ENCODE measurements at places on chromosomes 12 and 14. TPM values are rescaled to one million over a fixed set of nuclear protein-coding genes. Genes with fewer than 3 reads are reported as not detected.

Gene SERPINA12
- polyA plus RNA-seq = 0.04 TPM

Gene P2RX2
- polyA plus RNA-seq = not detected

Gene CMA1
- polyA plus RNA-seq = not detected

Gene MIP
- not detected for polyA plus RNA-seq

Gene IL31
- polyA plus RNA-seq = not detected

Gene NAV3
- polyA plus RNA-seq = 11.2 TPM

Gene LRTM2
- not detected for polyA plus RNA-seq

Gene CLSTN3
- 21.6 TPM for polyA plus RNA-seq

Gene TPPP2
- not detected for polyA plus RNA-seq

Gene REM2
- polyA plus RNA-seq = 0.04 TPM

Gene SLC7A8
- polyA plus RNA-seq = 29.1 TPM

Gene MLH3
- polyA plus RNA-seq = 13.8 TPM

Gene BCL2L2
- 45.7 TPM for polyA plus RNA-seq

Gene TPI1
- 1,218 TPM for polyA plus RNA-seq

Gene JAG2
- 28.3 TPM for polyA plus RNA-seq

Gene KANSL2
- polyA plus RNA-seq = 42.8 TPM

DNA sequence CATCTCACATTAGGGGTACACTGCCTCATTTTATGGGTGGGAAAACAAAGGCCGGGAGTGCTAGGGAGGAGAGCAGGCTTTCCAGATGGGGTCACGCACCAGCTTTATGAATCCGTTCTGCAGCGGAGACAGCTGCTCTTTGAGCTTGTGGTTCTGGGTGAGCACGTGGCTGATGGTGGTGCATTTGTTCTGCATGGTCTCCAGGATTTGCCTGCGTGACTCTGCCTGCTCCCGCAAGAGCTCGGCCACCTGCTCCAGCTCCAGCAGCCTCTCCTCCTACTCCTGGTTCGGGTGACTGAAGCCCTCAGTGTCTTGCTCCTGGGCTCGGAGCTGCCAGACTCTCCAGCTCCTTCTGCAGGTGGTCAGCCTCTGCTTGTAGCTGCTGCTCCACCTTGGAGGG, 23.6 kb upstream of the BLTP3B start:
- H3K36me3 ChIP-seq = no peaks in the 10 kb centered on the region
- no peak for DNase-seq
- H3K4me3 ChIP-seq = no peak overlapping the region
- no peaks in the 10 kb centered on the region for H3K27me3 ChIP-seq
- peaks cover 17% of the 10 kb centered on the region for H3K4me1 ChIP-seq

GRCh38 chr12:3160081-3160480, 82.9 kb downstream of the TSPAN9 start:
- DNase-seq = no peak
- no peak overlapping the region for H3K27ac ChIP-seq
- H3K36me3 ChIP-seq = no peaks in the 10 kb centered on the region
- no peaks in the 10 kb centered on the region for H3K27me3 ChIP-seq

DNA sequence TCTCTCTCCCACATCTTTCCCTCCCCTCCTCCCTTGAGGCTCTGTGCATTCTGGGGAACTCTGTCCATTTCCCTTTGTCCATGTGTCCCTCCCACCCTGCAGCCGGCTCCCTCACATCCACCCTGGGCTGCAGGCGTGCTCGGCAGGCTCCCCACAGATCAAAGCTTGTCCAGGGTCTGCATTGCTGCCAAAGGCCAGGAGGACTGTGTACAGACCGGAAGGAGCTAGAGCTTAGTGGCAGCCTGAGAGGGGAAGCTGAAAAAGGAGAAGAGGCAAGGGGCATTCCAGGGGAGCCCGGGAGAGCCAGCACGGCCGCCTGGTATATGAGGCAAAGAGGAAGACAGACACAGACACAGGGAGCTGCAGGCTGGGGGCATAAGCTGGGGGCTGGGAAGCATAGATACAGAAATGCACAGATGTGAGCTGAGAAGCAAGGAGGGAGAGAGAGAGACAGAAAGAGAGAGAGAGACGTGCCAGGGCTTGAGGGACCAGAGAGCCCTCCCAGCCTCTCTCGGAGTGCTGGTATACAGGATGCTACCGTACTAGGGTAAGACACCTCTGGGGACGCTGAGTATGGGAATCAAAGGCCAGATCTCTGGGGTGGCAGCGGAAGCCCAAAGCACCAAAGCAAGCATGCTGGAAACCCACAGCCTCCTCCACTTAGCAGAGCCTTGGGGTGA, 3.3 kb downstream of the CD4 start:
- no peaks in the 10 kb centered on the region for H3K36me3 ChIP-seq
- no peaks in the 10 kb centered on the region for H3K4me1 ChIP-seq
- no peak for DNase-seq
- H3K27me3 ChIP-seq = peaks cover 35% of the 10 kb centered on the region
- no peak overlapping the region for H3K27ac ChIP-seq
- H3K4me3 ChIP-seq = no peak overlapping the region

- no peak overlapping the region for H3K27ac ChIP-seq
- DNase-seq = peak; percentile 5
- peaks cover 2% of the 10 kb centered on the region for H3K27me3 ChIP-seq
These were observed 39.1 kb upstream of the CCDC63 start for GRCh38 chr12:110807640-110808039.

GRCh38 chr12:17528394-17528793, 561.6 kb downstream of the RERGL start:
- no peaks in the 10 kb centered on the region for H3K27me3 ChIP-seq
- no peak overlapping the region for H3K4me3 ChIP-seq
- no peaks in the 10 kb centered on the region for H3K36me3 ChIP-seq
- H3K4me1 ChIP-seq = no peaks in the 10 kb centered on the region

- H3K27me3 ChIP-seq = peaks cover 44% of the 10 kb centered on the region
- H3K36me3 ChIP-seq = no peaks in the 10 kb centered on the region
- H3K4me1 ChIP-seq = peaks cover 4% of the 10 kb centered on the region
- no peak overlapping the region for H3K27ac ChIP-seq
- H3K4me3 ChIP-seq = peak overlapping the region; percentile 65
These were observed 21.5 kb upstream of the GNS start for GRCh38 chr12:64780531-64781279.

DNA sequence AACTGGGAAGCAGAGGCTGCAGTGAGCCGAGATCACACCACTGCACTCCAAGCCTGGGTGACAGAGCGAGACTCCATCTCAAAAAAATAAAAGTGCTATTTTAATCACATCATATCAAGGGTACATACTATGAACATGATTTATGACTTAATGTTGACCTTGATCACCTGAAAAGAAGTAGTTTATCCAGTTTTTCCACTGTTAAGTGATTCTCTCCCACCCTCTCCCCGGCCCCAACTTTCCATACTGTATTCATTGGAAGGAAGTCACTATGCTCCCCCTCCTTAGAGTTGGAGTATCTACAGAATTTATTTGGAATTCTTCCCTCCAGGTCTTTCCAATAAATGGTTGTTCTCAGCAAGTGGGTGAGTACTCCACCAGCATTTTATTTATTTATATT, 3.0 kb upstream of the PRMT5 start:
- peaks cover 3% of the 10 kb centered on the region for H3K36me3 ChIP-seq
- no peaks in the 10 kb centered on the region for H3K27me3 ChIP-seq
- DNase-seq = no peak
- H3K4me1 ChIP-seq = peaks cover 20% of the 10 kb centered on the region
- H3K27ac ChIP-seq = no peak overlapping the region

DNA sequence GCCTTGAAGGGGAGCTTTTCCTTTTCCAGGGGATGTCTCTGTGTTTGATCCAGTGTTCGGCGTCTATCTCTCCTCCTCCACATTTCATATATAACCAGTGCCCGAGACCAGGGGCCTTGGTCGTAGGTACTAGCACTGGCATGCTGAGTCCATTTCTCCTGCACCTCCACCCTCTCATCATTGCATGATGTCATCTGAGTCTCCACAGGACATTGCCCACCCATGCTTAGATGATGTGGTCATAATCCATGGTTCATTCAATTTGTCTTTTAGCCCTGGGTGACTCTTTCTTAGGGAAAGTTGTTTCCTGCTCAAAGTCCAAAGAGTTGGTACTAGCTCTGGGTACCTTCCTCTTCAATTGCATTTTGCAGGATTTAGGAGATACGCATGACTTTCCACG, 328.1 kb downstream of the BCL11B start:
- no peak overlapping the region for H3K4me3 ChIP-seq
- H3K27me3 ChIP-seq = no peaks in the 10 kb centered on the region
- DNase-seq = no peak

- no peaks in the 10 kb centered on the region for H3K27me3 ChIP-seq
- no peaks in the 10 kb centered on the region for H3K4me1 ChIP-seq
- H3K36me3 ChIP-seq = no peaks in the 10 kb centered on the region
- no peak for DNase-seq
These were observed 9.0 kb downstream of the RDH16 start for GRCh38 chr12:56948457-56948777.

DNA sequence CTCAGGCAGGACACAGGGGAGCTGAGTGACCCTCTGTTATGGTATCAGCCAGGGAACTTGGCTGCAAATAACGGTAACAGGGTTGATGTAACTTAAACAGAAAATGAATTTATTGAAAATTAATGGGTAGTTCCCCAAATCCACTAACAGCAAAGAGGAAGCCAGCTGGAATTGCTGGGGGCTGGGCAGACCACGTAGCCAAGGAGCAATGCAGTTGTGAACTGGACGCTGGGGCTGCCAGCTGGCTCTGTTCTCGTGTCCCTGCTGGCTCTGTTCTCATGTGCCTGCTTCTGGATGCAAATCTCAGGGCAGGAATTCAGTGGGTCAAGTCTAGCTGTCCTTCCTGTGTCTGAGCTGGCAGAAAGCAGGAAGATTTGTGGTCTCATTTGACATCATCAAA, 1383.3 kb upstream of the TMEM132C start:
- DNase-seq = no peak
- H3K4me3 ChIP-seq = no peak overlapping the region
- no peak overlapping the region for H3K27ac ChIP-seq
- no peaks in the 10 kb centered on the region for H3K4me1 ChIP-seq

- H3K4me1 ChIP-seq = no peaks in the 10 kb centered on the region
- H3K27me3 ChIP-seq = no peaks in the 10 kb centered on the region
- H3K36me3 ChIP-seq = no peaks in the 10 kb centered on the region
- no peak for DNase-seq
- no peak overlapping the region for H3K4me3 ChIP-seq
- no peak overlapping the region for H3K27ac ChIP-seq
These were observed 839.1 kb upstream of the FOXG1 start for GRCh38 chr14:27927519-27927918.

GRCh38 chr12:92146497-92147224, 1.0 kb upstream of the BTG1 start:
- peaks cover 19% of the 10 kb centered on the region for H3K36me3 ChIP-seq
- DNase-seq = no peak
- H3K4me3 ChIP-seq = peak overlapping the region; percentile 76
- H3K27me3 ChIP-seq = no peaks in the 10 kb centered on the region

GRCh38 chr14:37443461-37443860, 151.6 kb downstream of the FOXA1 start:
- peaks cover 7% of the 10 kb centered on the region for H3K4me1 ChIP-seq
- no peak overlapping the region for H3K27ac ChIP-seq
- no peak for DNase-seq
- H3K27me3 ChIP-seq = no peaks in the 10 kb centered on the region

GRCh38 chr14:33792009-33792719, 158.7 kb downstream of the EGLN3 start:
- peaks cover 15% of the 10 kb centered on the region for H3K4me1 ChIP-seq
- H3K27me3 ChIP-seq = no peaks in the 10 kb centered on the region
- no peaks in the 10 kb centered on the region for H3K36me3 ChIP-seq

GRCh38 chr12:104764225-104765091, 193.6 kb downstream of the SLC41A2 start:
- H3K36me3 ChIP-seq = no peaks in the 10 kb centered on the region
- H3K4me3 ChIP-seq = no peak overlapping the region
- H3K27me3 ChIP-seq = no peaks in the 10 kb centered on the region
- no peak overlapping the region for H3K27ac ChIP-seq
- peaks cover 14% of the 10 kb centered on the region for H3K4me1 ChIP-seq

GRCh38 chr14:85917716-85918115, 387.8 kb downstream of the FLRT2 start:
- no peaks in the 10 kb centered on the region for H3K4me1 ChIP-seq
- no peaks in the 10 kb centered on the region for H3K36me3 ChIP-seq
- H3K27ac ChIP-seq = no peak overlapping the region

DNA sequence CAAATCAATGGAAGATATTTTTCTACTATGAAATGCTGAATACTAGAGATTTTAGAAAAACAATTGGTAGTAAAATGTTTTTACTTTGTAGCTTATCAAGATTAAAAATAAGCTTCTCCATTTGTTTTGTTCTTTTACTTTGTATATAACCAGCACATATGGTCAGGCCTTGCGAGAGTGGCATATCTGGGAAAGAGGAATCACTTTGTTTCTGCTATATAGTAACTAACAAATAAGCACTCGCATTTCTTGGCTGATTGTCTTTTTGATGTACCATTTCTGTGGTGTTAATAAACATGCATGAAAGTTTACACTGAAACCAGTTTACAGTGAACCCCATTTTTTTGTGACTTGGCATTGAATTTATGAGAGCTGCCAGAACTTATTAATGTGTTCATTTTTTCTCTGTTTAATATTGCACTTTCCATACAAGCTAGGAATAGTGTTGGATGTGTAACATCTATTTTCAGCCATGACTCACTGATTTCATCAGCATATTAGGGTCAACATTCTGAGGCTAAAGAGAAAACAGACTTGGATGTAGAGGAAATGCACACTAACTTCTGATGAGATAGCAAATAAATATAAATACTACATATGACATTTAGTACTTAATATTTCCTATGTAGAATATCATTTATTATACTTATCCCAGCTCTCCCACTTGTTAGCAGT, 635.5 kb downstream of the KCNH5 start:
- no peaks in the 10 kb centered on the region for H3K4me1 ChIP-seq
- H3K27me3 ChIP-seq = no peaks in the 10 kb centered on the region
- no peaks in the 10 kb centered on the region for H3K36me3 ChIP-seq
- H3K27ac ChIP-seq = no peak overlapping the region
- H3K4me3 ChIP-seq = no peak overlapping the region

DNA sequence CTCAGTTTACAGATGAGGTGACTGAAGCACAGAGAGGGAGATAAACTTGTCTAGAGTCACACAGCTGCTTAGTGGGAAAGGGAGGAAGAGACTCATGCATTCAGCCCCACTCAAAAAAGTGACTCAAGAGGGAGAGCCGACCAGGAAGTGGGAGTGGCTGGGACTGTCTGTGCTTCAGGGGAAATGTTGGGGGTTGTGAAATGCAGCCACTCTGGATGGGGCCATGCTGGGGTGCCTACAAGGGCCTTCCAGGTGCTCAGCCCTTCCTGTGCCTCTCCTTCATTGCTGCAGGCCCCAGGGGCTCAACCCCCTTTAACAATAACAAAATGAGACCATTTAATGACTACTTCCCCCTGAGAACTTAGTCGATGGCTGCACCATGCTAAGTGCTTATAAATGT, 41.8 kb downstream of the CACNA1C start:
- H3K27me3 ChIP-seq = no peaks in the 10 kb centered on the region
- H3K4me1 ChIP-seq = peaks cover 13% of the 10 kb centered on the region
- no peaks in the 10 kb centered on the region for H3K36me3 ChIP-seq
- H3K4me3 ChIP-seq = no peak overlapping the region
- DNase-seq = no peak
- no peak overlapping the region for H3K27ac ChIP-seq

GRCh38 chr14:94542111-94542810, 19.0 kb upstream of the SERPINA4 start:
- peak overlapping the region; percentile 65 for H3K27ac ChIP-seq
- no peak overlapping the region for H3K4me3 ChIP-seq
- peaks cover 22% of the 10 kb centered on the region for H3K4me1 ChIP-seq
